ENCODE measurements at places on chromosomes 11 and 22. TPM values are rescaled to one million over a fixed set of nuclear protein-coding genes. Genes with fewer than 3 reads are reported as not detected.

GRCh38 chr22:27715106-27715505 is 86.5 kb downstream of the MN1 start:
- DNase-seq: no peak

The MS4A5 gene
- not detected for total RNA-seq

The CNTF gene
- total RNA-seq: 1.6 TPM

The TRPM5 gene
- total RNA-seq: not detected

- no peak for DNase-seq
These were observed 7.7 kb downstream of the RIN1 start for GRCh38 chr11:66328302-66329144.
